ENCODE measurements at places on chromosomes 5 and 9.

DNA sequence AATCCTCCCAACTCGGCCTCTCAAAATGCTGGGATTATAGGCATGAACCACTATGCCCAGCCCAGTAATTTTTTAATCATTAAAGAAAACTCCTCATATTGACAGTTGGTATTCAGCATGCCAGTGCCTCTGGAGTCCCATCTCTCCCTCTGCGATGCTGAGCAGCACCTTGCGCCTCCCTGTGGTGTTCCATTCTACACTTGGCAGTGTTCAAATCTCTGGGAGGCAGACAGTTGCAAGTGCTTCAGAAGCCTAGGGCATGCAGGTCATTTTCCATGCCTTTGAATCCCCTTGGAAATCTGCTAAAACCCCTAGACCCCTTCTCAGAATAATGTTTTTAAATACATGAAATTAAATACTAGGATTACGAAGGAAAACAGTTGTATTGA lies 41.3 kb downstream of the GARNL3 start:
- peak; percentile 72 for DNase-seq

DNA sequence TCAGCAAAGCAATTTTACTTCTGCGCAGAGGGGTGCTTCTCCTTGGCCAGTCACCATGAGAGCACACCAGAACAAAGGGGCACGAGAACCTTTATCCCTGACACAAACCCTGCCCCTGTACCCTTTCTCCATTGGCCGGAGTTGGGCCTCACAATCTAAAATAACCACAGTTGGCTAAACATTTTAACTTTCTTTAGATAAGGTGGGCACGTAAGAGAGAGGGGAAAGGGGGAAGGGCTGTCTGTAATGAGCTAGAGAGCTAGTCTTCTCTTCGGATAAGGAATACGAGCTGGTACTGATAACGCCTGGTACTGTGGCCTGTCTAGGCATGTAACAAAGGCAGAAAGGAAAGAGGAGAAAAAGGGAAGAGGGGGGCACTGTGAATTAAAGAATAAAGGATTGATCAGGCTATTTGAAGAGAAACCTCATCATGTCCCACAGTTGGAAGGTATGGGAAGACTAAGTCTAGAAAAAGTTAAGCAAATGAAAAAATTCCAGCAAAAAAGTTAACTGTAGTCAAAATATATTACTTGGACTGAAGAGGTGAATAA lies 1.8 kb upstream of the IARS1 start:
- DNase-seq, result peak; percentile 51

DNA sequence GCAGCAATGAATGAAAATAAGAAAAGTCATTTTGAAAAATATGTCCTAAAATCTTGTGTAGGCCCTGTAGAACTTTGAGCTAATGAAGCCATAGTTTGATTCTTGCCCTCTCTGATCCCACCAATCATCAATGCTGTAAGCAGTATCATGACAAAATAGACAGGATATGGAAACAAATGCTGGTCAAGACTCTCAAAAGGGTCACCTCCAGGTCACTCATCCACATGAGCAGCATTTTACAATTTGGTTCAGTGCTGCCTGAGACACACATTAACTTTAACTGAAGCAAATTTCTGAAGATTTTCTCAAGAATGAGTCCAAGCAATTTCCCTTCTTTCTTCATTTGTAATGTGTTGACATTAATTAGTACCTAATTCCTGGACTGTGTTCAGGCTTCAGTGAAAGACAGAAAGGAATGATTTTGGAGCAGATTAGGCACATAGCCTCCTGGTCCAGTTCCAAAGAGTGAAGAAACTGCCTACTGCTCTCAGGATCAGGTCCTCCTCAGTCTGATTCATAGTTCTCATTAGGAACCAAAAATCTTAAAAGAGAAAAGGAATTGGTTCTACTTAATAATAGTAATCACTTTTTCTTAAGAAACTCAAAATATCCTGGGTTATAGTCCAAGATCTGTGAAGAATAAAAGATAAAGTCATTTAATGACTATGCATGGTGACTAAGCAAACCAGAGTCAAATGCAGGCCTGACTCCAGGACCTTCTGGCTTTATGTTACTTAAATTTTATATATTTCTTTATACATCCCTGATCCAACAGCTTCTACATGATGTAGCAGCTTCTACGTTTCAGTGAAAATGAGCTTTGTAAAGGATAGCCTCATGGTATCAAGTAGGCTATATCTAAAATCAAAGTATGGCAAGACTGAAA lies 192.1 kb upstream of the RGMB start:
- DNase-seq, result no peak

GRCh38 chr5:61379677-61380076 lies 47.6 kb downstream of the ZSWIM6 start:
- no peak for DNase-seq

- no peak for DNase-seq
Observed at GRCh38 chr9:98612061-98612752, 96.5 kb downstream of the GABBR2 start.

DNA sequence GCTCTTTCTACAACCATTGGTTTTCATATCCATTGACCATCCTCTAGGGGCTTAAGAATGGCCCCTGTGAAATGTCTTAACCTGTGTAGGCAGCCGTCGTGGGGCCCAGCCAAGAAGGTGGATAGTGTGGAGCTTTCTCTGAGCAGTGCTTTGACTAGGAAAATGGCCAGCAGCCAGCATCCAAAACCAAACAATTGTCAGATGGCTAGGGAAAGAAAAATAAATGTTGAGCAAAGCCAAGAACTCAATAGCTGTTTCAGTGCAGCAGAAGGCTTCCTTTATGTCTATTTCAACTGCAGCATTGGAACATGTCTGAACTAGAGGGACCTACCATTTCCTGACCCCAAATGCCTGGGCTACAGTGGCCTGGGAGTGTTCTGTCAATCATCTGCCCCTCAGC lies 374.9 kb downstream of the TLE4 start:
- DNase-seq, result no peak

DNA sequence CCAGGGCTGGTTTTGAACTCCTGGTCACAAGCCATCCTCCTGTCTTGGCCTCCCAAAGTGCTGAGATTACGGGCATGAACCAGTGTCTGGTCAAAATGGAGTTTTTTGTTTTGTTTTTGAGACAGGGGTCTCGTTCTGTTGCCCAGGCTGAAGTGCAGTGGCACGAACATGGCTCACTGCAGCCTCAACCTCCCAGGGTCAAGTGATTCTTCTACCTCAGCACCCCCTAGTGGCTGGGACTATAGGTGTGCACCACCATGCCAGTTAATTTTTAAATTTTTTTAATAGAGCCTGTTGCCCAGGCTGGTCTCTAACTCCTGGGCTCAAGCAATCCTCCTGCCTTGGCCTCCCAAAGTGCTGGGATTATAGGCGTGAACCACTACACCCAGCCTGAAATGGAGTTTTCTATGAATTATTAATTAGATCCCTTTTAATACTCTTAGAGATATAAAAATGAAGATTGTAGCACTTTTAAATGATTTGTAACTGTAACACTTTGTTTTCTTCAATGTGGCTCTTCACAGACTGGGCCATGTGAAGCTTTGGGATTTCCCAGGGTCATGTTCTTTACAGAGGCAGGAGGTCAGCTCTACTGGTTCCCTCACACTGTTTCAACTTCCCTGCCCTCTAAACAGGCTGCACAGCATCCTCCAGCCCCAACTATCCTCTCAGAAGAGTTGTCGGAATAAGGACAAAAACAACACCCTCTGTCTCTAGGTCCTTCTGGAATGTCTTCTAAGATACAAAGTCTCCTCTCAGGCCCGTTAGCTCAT lies 32.7 kb upstream of the SPARC start:
- DNase-seq, result peak; percentile 75

GRCh38 chr9:112933696-112934095 lies 43.0 kb upstream of the SLC46A2 start:
- DNase-seq, result no peak

DNA sequence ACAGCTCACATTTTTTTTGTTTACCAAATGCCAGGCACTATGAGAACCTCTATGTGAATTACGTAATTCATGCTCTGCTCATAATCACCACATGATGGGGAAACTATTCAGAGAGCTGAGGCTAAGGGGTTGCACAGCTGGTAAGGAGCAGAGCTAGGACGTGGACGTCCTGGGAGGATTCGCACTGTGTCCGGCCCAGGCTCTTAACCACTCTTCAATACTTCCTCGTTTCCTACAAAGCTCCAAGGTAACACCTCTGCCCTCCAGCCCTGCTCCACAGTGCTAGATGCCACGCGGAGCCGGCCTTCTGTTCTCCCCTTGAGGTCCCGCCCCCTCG lies 8.7 kb downstream of the PHF19 start:
- DNase-seq, result no peak

DNA sequence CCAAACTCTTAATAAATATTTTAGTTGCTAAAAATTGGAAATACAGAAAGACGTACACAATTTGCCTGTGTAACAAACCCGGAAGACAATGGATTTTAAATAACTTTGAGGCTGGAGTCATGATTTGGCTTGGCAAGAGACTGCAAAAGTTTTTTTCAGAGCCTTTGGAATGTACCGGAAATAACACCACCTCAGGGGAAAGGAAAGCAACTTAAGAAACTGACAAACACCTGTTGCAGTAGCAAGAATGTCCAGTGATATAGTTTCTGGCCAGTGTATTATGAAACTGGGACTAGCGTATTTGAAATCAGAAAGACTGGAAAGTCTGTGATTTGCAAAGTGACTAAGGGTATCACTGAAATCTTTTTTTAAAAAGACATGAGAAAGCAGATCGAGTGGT lies 842 bp downstream of the MUSK start:
- no peak for DNase-seq

DNA sequence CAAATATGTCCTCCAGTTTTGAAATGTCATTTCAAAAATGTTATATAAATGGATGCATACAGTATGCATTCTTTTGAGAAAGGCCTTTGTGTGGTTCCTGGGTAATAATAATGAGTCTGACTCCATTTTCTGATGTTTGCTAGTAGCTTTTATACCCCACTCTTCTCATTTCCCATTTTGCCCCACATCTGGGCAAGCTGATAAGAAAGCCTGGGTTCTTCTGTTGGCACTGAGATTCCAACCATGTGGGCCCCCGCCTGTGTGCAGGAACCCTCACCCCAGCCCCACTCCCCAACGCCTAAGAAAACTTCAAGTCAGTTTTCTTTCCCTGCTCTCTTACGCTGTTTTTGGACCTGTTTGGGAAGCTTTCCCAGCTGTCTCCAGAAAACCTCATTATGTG lies 89.4 kb downstream of the SNX18 start:
- DNase-seq, result no peak

GRCh38 chr5:150615141-150615699 lies 25.2 kb upstream of the SYNPO start:
- no peak for DNase-seq

- DNase-seq, result no peak
Observed at GRCh38 chr5:169781420-169782345, 144.6 kb downstream of the DOCK2 start.

DNA sequence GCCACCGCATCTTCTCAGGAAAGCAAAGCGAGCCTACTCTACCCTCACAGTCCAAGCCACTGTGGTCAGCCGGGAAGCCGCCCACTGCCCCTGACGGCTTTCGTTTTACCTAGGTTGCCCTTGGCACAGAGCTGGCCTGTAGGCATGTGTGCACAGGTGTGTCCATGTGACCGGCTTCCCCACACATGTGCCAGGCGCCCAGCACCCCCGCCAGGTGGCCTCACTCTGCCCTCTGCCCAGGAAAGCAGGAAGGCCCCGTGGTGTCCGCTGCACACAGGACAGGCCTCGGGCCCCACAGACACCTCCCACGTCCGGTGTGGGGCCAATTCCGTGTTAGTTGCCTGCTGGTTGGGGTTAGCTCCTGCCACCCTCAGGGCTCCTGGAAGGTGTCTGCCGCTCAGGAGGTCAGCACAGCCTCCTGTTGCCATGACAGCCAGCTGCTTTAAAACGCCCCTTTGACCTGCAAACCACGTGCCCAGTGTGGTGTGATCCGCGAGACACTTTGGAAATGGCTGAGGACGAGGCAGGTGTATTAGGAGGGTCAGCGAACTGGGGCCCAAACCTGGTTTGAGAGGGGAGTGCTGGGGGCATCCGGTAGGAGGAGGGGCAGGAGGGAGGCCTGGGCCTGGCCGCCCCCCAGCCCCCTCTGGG lies 28.7 kb downstream of the TPPP start:
- DNase-seq, result no peak

DNA sequence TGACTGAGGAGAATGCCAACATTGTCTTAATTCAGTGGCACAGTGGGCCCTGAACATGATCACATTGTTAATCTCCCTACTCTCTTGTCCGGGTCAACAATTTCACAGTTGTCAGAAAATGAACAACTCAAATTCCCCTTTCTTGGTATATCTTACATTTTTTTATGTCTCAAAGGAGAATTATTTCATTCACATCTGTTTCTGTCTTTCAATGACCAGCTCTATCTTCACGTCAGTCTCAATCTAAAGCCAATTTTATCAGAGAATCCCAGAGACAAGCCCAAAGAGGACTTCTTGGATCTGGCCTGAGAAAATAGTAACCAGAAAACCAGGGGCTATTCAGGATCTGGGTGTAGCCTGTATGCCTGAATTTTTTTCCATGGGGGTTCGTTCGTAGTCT lies 477.5 kb downstream of the PDE4D start:
- DNase-seq, result no peak

GRCh38 chr9:6692881-6693361 lies 47.4 kb upstream of the GLDC start:
- DNase-seq, result peak; percentile 69

DNA sequence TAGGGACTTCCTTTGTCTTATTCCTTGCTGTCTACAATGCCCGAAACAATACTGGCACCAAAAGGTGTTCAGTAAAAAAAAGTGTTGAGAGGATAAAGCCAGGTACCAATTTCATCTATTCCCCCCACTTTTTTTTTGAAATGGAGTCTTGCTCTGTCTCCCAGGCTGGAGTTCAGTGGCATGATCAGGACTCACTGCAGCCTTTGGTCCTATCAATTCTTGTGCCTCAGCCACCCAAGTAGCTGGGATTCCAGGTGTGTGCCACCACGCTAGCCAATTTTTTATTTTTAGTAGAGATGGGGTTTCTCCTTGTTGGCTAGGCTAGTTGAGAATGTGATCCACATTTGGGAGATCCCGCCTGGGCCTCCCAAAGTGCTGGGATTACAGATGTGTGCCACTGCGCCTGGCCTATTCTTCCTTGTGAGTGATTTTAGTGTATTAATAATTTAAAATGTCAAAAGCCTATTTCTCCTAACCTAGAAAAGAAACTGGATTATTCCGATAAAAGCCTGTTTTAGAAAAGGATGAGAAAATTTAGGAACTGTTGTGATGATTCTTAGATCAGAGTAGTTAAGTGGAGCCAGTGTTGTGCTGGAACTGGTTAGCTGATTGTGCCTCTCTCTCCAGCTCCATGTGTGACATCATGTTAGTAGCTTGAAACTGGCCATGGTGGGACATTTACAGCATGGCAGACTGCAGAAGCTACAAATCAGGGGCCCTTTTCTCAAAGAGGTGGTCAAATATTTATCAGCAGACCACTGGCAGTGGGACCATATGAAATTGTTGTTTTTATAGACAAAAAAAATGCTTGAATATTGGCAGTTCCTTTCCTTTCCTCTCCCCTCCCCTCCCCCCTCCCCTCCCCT lies 14.3 kb downstream of the CDC42SE2 start:
- no peak for DNase-seq

DNA sequence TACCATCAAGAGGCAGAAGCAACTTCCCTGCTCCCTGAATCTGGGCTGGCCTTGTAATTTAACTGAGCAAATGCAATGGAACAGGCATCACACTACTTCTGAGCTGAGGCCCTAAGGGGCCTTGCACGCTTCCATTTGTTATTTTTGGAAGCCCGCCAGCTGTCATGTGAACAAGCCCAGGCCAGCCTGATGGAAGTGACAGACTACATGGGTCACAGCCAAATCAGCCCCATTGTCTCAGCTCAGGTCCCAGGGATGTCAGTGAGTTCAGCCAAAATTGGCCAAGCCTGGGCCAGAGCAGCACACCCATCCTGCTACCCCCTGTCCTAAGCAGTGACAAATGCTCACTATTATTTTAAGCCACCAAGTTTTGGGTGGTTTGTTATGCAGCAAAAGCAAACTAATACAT lies 72.8 kb downstream of the PRRT1B start:
- no peak for DNase-seq

- no peak for DNase-seq
Observed at GRCh38 chr5:143494162-143494561, 90.7 kb upstream of the NR3C1 start.
